Amniotic epithelial cell (primary cell): ENCODE measurements at places on chromosomes 3 and 15.

DNA sequence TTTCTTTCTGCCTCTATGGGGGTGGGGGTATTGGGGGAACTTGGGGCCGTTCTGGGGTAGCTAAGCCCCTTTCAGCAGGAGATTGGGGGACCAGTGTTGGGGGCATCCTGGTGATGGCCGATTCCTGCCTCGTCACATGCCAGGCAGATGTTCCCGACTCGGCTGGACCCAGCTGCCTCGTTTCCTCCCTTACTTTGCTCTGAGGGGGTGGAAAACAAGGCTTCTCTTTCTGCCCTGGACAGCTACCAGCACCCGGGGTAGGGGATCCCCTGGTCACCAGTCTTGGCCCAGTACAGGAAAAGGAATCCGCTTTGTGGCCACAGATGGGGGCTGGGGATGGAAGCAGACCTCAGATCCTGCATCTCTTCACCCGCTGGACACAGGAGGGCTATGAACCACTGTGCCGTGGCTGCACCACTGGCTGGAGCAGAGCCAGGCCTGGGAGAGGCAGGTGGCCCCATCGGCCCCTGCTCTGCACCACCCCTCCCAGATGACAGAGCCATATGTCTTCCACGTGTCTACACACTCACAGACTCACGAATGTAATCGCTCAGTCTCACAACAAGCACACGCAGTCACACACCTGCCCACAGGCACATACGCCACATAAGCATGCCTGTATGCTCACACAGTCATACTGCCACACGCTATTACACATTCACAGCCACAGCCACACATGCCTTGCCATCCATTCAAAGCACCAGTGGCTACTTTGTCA is 12.4 kb downstream of the SNX33 start:
- no peak for DNase-seq

DNA sequence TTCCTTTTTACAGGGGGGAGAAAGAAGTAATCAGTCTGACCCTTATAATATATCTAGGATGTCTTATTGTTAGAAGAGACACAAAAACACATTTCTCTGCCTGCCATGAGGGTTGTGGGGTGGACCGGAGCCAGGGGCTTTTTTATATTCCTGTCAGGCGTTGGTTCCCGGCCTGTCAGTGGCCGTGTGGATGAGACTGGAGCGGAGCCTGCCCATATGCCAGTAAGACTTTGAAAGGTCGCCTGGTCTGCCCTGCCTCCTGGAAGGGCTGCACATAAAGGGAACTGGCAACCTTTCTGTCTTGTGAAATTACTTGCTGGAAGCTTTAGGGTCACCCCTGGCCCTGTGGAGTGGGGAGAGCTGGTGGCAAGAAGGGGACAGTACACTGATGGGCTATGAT is 34.7 kb downstream of the MAP3K13 start:
- no peak for DNase-seq

DNA sequence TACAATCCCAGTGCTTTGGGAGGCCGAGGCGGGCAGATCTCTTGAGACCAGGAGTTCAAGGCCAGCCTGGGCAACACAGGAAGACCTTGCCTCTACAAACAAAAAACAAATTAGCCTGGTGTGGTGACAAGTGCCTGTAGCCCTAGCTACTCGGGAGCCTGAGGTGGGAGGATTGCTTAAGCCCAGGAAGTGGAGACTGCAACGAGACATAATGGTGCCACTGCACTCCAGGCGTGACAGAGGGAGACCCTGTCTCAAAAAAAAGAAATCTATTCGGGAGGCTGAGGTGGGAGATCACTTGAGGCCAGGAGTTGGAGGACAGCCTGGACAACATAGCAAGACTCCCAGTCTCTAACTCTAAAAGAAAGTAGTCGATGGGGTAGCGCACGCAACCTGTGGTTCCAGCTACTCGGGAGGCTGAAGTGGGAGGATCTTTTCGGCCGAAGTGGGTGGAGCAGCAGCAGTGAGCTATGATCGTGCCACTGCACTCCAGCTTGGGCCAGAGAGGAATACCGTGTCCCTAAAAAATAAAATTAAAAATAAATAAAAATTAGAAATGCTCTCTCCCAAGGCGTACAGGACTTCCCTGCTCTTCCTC is 775 bp downstream of the C3orf33 start:
- peak; percentile 9 for DNase-seq

DNA sequence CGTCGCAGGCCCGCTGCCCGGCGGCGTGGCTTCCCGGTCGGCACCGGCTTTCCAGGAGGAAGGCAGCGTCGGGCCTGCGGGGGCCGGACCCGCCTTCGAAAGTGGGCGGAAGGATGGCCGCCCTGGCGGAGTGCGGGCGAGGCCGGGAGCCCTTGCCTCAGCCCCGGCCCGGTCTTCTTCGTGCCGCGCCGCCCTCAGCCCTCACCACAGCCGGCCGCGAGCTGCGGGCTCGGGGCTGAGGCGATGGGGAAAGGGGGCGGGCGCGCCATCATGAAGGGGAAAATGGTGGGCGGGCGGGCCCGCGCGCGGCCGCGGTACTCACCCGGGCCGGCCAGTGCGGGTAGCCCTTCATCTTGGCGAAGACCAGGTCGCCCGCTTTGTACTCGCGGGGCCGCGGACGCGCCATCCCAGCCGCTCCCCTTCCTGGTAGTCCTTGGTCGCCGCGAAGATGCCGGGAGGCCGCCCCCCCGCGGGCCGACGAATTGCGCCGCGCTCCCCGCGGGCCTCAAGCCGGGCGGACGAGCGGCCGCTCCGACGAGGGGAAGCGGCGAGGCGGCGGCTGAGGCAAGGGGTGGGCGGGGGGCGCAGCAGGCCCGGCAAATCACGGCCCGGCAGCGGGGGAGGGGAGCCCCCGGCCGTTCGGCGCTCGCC is 489 bp downstream of the HDGFL3 start:
- DNase-seq = peak; percentile 18

- DNase-seq = no peak
Observed at GRCh38 chr3:157763644-157764043, 260.4 kb upstream of the VEPH1 start.

- peak; percentile 81 for DNase-seq
Observed at GRCh38 chr3:99780749-99781148, 36.9 kb upstream of the CMSS1 start.

DNA sequence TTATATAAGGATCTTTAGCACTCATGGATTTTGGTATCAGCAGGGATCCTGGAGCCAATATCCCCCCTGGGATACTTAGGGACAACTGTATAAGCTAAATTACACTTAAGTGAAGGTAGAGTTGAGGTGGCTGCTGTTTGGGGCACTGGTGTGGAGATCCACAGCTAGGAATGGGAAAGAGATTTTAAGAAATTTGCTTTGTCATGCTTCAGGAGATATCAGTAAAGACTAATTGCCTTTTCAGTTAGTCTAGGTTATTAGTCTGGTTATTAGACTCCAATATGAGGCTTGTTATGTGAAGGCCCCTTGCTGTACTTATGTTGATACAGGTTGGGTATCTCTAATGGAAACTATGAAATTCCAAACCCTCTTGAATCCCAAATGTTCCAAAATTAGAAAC is 1.2 kb upstream of the SECISBP2L start:
- no peak for DNase-seq

DNA sequence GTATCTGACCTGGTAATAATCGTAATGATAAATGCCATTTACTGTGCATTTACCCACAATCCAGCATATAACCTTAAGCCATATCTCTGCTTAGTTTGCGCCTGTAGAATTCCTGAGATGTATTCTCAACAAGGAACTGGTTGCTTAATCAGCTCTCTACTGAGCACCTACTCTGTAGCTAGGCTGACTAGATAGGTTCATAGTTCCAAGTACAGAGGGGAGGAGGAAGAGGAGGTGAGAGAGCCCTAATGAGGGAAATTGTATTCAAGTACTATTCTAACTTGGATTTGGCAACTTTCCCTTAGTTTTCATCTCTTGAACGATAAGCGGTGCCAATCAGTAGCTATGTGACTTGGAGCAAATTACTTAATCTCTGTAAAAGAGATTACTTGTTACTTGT is 5.6 kb upstream of the AKAP13 start:
- DNase-seq = no peak

DNA sequence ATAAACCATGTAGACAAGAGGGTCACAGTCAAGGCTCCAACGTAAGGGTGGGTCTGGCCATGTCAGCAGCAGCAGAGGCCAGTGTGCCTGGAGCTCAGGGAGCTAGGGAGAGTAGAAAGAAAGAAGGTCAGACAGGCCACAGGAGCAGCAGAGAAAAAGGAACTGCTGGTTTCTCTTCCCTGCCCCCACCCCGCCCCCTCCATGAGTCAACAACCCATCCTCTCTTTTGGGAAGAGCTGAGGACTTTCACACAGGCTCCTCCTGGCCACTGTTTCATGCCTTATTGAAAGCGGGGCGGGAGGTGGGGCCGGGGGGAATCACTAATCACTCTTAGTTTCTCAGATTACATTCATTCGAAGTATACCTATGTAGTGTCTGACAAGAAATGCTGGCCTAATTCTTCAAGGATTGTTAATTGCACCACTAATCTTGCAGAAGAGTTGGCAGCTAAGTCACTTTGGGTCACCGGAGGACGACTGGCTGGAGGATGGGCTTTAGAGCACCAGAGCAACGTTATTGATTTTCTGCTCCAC is 9.1 kb upstream of the SCG3 start:
- no peak for DNase-seq
